ENCODE measurements at places on chromosomes 1 and 21.

DNA sequence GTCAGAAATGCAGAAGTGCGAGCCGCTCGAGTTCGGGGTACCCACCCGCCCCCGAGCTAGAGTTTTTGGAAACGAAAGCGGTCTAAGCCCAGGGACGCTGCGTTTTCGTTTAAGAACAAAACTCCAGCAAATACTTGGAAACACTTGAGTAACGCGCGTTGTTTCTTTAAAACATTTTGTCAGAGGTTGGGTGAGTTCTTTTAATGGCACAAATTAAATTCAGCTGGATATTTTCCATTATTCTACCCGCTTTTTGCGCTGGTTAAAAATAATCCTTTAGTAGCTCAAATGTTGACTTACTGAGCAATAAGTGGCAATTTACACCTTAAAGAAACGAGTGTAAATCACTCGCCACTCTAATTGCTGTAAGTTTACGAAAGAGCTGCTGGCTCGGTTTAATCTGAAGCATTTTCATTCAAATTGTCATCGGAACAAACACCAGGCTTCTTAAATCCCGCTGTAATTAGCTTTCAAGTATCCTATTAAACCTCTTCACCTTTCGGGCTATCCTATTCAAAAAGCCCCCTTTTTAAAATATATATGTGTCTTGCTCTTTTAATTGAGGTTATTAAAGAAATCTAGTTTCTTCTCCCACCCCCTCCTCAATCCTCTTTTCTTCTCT, 1.5 kb downstream of the LHX8 start:
- no peak for DNase-seq

- no peak for DNase-seq
These were observed 80.3 kb downstream of the TENT5C start for GRCh38 chr1:117685936-117686806.

DNA sequence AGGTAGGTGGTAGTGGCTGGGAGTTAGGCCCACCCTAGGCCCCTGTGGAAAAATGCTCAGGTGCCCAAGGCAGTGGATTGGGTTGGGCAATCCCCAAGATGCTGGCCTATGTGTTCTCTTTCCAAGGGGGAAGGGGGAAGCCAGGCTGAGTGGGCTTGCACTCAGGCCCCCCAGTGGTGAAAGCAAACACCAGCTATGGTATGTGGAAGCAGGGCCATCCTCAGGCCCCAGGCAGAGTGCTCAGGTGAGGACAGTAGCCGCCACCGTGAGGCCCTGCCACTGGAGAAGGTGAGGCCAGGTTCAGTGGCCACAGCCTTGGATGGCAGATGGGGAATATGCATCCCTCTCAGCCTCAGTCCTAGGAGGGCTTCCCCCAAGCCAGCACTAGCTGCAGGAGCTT, 11.8 kb downstream of the LY9 start:
- no peak for DNase-seq

- DNase-seq: no peak
These were observed 526.7 kb upstream of the ADAMTS5 start for GRCh38 chr21:27493542-27493941.

GRCh38 chr1:152165286-152166077, 6.5 kb upstream of the RPTN start:
- no peak for DNase-seq

DNA sequence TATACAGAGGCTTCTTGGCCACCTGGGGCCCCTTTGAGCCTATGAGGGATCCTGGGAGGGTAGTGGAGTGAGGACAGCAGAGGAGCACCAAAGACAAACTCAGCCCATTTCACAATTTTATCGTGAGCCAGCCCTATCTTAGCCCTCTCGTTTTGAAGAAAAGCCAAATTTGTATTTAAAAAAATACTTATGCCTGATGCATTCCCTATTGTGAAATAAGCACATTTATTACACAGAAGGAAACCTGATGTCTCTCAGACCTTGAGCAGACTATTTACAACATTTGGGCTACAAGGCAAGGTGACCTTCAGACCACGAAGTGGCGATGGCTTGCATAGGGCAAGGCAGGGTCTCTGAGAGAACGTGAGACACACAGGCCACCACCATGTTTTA, 41.3 kb upstream of the H6PD start:
- no peak for DNase-seq

All from GM20000 (cell line).